ENCODE measurements at places on chromosomes 3 and 15.

DNA sequence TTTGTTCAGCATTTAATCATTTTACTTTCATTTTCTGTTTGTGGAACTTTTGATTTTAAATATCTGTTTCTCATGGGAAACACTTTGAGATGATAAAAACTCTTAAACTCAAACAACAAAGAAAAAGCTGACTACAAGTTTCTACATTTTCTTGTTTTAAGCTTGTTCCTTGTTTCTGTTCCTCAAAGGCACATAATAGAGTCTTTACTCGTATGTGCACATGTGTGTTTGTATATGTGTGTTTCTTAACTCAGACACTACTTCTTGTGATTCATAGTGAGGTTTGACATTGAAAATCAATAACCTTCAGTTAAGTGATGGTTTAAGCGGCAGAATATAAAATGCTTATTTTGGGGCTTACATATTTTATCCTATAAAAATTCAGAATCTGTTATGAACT, 786.7 kb upstream of the EPHA6 start:
- DNase-seq: no peak

DNA sequence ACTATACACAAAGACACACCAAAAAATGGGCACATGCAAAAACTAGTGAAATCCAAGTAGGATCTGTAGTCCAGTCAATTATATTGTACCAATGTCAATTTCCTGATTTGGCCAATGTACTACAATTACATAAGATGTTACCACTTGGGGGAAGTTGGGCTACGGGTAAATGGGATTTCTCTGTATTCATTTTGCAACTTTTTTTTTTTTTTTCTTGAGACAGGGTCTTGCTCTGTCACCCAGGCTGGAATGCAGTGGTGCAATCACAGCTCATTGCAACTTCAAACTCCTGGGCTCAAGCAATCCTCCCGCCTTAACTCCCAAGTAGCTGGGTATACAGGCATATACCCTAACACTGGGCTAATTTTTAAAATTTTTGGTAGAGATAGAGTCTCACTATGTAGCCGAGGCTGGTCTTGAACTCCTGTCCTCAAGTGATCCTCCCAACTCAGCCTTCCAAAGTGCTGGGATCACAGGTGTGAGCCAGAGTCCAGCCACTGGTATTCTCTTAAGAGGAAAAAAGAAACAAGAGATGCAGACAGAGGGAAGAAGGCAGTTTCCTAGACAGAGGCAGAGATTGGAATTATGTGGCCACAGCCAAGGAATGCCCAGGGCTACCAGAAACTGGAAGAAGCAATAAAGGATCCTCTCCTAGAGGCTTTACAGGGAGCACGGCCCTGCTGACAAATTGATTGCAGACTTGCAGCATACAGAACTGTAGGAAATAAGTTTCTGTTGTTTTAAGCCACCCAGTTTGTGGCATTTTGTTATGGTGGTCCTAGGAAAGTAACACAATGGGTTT, 33.3 kb downstream of the TFDP2 start:
- DNase-seq: no peak

DNA sequence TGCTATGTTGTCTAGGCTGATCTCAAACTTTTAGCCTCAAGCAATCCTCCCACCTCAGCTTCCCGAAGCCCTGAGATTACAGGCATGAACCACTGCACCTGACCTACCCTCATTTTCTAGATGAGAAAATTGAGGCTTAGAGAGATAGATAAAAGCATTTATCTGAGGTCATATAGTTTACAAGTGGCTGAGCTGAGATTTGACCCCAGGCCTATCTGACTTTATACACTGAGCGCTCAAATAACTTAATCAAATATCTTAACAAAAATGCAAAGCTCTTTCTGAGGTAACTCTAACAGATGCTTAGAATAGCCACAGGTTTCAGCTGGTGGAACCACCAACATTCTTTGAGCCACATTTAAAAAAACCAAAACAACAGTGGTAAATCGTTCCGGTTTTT, 5.5 kb downstream of the PLS1 start:
- DNase-seq: no peak

- DNase-seq: no peak
Measured at GRCh38 chr15:23773093-23773492, 86.0 kb upstream of the NDN start.

GRCh38 chr15:65028338-65028737, 1.1 kb downstream of the MTFMT start:
- DNase-seq: peak; percentile 16

- no peak for DNase-seq
Measured at GRCh38 chr3:127224118-127224517, 31.2 kb downstream of the PRR23E start.

DNA sequence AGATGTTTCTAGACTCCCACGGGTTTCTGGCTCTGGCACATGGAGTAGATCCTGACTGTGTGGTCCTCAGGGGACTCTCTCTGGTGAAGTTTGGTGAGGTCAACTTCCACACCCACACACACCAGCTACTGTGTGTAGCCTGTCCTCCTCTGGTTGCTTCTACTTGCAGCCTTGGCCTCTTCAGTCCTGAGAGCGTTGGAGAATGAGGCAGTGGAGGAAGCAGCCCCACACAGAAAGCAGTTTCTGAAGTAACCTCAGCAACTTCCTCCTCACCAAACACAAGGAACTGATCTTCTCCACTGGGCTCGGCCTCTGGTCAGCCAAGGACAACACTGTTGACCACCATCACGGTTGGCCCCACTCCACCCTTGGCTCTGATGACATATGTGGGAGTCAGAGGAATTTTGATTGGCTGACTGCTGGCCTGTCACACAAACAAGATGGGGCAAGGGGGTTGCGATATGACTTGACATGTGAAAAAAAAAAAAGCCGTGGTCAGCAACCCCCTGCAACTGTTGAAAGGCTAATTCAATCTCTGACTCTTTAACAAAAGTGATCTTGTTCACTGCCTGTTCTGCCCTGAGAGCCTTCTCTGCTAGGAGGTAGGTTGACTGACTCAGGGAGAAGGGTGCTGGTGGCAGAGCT, 19.6 kb downstream of the CD86 start:
- DNase-seq: peak; percentile 26

DNA sequence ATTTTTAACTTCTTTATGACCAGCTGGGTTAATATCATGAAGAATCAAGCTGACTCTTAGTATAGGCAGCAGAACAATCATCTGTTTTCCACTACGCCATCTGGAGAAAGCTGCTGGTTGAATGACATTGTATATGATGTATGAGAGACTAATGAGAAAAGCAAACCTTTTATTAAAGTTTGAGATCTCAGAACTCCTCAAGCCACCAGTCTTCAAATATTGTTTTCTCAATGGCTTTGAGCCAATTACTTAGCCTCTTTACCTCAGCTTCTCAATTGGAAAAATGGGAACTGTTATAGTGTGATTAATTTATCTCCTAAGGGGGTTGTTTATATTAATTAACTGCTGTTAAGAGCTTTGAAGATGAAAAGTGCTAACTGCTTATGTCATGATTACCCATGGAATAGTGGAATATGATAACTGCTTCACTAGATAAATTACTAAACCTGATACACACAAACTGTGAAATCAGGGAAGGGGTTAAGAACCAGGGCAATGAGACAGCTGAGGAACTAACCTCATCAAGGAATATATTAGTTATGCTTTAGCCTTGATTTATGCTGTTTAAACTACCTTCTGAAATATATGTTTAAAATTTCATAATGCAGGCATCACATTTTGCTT, 330.1 kb downstream of the SOX2 start:
- no peak for DNase-seq

GRCh38 chr15:99717161-99718009, 15.9 kb downstream of the LYSMD4 start:
- DNase-seq: no peak

DNA sequence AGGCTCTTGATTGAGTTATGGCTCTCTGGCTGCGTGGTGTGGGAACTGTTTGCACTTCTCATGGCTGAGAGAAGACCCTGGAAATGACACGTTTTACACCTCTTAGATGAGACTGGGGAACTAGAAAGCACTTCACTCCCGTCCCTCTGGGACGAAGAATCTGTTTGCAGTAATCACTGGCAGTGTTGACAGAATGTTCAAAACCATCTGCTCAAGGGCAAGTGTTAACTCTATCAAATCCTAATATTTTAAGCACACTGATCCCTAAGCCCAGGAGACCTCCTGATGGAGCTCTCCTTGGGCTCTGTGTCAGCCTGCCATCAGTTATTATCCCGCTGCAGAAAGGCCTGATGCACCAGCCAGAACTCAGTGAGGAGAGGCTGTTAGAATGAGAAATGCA, 323.8 kb upstream of the DNAJC19 start:
- DNase-seq: no peak

DNA sequence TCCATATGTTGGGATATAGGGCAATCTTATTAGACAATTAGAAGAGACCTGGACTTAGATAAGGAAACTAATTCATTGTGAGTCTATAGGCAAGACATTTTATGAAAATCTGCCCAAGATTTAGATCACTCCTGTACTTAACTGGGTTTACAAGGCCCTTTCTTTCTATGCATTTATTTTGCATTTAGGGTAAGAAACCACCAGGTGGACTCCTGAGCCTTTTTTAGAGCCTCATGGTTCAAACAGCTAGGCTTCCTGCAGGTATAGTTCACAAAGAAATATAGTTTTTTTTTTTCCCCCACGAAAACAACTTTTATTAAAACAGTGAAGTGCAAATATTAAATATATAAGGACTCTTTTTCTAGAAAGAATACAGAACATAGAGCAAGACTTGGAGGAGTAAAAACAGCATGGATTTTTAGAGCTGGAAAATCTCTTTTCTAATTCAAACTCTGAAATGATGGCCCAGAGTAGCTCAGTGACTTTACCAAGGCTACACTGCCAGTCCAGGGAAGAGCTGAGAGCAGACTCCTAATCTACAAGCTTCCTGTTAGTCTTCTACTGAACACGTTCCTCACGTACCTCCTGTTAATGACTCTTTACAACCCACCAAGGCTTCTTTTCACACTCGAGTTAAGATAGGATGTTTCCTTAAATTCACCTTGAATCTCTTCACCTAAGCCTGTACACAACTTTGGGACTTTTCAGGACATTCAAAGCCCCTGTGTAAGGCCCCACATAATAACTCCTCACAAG, 400.9 kb upstream of the ATP11B start:
- DNase-seq: no peak

DNA sequence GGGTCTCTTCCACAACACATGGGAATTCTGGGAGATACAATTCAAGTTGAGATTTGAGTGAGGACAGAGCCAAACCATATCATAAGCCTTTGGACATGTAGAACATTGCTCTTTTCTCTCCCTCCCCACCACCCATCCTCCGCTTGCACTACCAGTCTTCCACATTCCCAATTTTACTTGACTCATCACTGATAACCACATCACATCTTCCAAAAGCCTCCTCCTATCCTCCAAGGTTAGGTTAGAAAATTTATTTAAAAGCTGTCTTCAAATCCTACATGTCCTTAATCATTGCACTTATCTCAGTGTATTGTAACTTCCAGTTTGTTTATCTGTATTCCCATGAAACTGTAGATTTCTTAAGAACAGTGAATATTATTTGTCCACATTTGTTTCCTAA, 10.4 kb downstream of the ZBED2 start:
- no peak for DNase-seq

- peak; percentile 2 for DNase-seq
Measured at GRCh38 chr15:69463182-69463756, 10.7 kb downstream of the RPLP1 start.

GRCh38 chr3:135992072-135992471, 26.5 kb downstream of the PPP2R3A start:
- no peak for DNase-seq

- DNase-seq: no peak
Measured at GRCh38 chr3:42503251-42503924, 945 bp downstream of the VIPR1 start.

- DNase-seq: no peak
Measured at GRCh38 chr15:66573719-66574595, 8.2 kb upstream of the LCTL start.

DNA sequence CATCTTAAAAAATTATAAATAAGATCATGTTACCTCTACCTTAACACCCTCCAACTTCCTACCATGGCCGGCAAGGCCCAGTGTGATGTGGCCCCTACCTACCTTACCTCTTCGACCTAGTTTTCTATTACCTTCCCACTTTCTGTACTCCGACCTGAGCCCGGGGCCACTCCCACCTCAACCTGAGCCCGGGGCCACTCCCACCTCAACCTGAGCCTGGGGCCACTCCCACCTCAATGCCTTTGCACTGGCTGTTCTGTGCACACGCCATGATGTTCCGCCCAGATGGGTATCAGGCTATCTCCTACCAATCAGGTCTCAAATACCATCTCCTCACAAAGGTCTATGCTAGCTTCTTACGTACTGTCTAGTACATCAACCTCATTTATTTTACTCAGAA, 66.8 kb upstream of the XXYLT1 start:
- no peak for DNase-seq

DNA sequence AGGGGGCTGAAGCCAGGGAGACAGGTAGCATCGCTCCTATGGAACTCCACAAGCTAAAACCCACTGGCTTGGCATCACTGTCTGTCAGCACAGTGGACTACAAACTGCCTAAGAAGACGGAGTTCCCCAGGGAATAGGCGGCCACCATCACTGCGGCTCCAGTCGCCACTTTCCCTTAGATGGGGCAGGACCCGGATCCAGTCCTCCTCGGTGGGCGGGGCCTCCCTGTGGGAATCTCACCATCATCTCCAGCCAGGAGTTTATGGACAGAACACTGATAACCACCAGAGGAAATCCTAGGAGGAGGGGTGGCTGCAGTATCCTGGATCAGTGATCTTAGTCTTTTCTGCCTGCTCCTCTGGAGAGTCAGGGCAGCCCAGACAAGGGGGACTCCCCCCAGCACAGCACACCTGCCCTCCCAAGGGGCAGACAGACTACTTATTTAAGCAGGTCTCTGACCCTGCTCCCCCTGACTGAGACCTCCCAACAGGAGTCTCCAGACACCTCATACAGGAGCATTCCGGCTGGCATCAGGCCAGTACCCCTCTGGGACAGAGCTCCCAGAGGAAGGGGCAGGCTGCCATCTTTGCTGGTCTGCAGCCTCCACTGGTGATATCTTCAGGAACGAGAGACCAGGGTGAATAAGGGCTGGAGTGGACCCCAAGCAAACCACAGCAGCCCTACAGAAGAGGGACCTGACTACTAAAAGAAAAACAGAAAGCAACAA, 435.6 kb upstream of the RASGRP1 start:
- DNase-seq: no peak

GRCh38 chr3:171777596-171777995, 32.7 kb downstream of the PLD1 start:
- DNase-seq: no peak

GRCh38 chr15:66161108-66161507, 92.4 kb downstream of the MEGF11 start:
- no peak for DNase-seq

All from activated CD4-positive, alpha-beta T cell treated with anti-CD3 and anti-CD28 coated beads, Interleukin-2, amount 10 ng/mL, durations not matched to agents 7 days and 5 days (primary cell).